GM23248 (cell line): ENCODE measurements at places on chromosomes 7 and 10. TPM values are rescaled to one million over a fixed set of nuclear protein-coding genes. Genes with fewer than 3 reads are reported as not detected.
A peak's percentile ranks its signal among the peaks of the same experiment; 100 is the strongest.

Gene WDR37
- 12.8 and 16.5 TPM in 2 replicates for total RNA-seq

GRCh38 chr10:11015446-11015934, 2.2 kb upstream of the CELF2 start:
- H3K36me3 ChIP-seq, result no peaks in the 10 kb centered on the region
- H3K27me3 ChIP-seq, result peaks cover 19% of the 10 kb centered on the region
- 0 out of 2 replicates have a peak, but pooled peaks cover 6% of the 10 kb centered on the region for H3K4me1 ChIP-seq
- no peak overlapping the region for H3K4me3 ChIP-seq
- peak; percentile 21 for DNase-seq

DNA sequence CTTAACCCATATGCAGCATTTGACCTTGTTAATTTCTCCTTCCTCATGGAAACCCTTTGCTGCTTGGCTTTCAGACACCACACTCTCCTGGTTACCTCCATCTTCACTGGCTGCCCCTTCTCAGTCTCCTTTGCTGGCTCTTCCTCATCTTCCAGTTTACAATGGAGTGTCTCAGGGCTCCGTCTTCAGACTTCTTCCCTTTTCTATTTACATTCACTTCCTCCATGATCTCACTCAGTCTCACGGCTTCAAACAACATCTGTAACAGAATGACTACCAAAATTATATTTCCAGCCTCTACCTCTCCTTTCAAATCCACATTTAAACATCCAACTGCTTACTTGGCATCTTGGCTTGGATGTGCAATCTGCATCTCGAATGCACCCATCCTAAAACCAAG, 140.4 kb downstream of the DKK1 start:
- no peaks in the 10 kb centered on the region for H3K27me3 ChIP-seq
- peaks cover 49% of the 10 kb centered on the region for H3K4me1 ChIP-seq
- H3K27ac ChIP-seq, result no peak overlapping the region
- DNase-seq, result no peak

Gene PIP
- total RNA-seq, result not detected in 2 replicates

DNA sequence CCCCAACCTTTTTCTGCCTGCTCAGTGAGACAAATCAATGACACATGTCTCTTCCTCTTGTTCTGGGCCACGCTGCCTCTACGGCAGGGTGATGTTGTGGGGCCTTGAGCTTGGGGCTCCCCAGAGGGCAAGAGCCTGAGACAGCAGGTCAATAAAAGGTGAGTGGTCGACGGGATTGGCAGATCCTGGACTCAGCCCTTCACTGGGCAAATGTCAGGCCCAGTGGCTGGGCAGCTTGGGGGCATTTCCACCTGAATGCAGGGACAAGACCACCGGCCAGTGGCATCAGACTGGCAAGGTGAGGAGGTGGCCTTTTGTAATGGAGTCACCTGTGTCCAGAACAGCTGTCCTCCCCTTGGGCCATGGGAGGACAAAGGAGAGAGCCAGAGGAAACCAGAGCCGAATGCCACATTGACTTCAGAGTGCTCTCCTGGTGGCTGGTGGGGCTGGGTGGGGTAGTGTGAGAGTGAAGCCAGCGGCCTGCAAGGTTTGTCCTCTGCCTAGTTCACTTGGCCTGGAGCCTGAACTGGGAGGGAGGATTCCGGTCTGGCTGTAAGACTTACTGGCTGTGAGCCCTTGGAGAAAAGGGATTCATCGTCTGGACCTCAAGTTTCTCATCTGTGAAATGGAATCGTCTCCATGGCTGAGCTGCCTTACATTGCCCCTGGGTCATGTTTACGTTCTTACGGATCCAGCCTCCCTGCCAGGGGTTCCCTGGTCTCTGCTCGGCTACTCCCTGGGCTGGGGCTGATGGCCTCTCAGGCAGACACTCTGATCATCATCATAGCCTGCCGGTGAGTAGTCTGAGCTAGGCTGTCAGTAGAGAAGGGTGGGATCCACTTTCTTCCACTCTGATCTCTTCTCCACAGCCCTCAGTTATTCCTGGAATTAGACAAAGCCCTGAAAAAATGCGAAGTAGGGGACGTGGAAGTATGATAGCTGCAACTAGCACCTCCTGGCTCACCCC, 25.4 kb upstream of the CRHR2 start:
- H3K36me3 ChIP-seq, result no peaks in the 10 kb centered on the region
- no peak overlapping the region for H3K27ac ChIP-seq
- peaks cover 7% of the 10 kb centered on the region; the same call in 1 of the 2 replicates for H3K27me3 ChIP-seq
- H3K4me3 ChIP-seq, result no peak overlapping the region

Gene ZEB1
- 50.0 and 69.8 TPM in 2 replicates for total RNA-seq

- H3K27me3 ChIP-seq, result peaks cover 4% of the 10 kb centered on the region; the same call in 1 of the 2 replicates
- H3K36me3 ChIP-seq, result no peaks in the 10 kb centered on the region
- no peak overlapping the region for H3K27ac ChIP-seq
- no peak for DNase-seq
These were observed 13.6 kb downstream of the PRXL2A start for GRCh38 chr10:80421707-80422536.

Gene CYP26A1
- not detected in 2 replicates for total RNA-seq

- H3K4me1 ChIP-seq, result no peaks in the 10 kb centered on the region
- H3K27me3 ChIP-seq, result peaks cover 13% of the 10 kb centered on the region; the same call in 1 of the 2 replicates
- no peak overlapping the region for H3K4me3 ChIP-seq
- no peak for DNase-seq
These were observed 70.4 kb upstream of the FZD8 start for GRCh38 chr10:35712486-35712885.

DNA sequence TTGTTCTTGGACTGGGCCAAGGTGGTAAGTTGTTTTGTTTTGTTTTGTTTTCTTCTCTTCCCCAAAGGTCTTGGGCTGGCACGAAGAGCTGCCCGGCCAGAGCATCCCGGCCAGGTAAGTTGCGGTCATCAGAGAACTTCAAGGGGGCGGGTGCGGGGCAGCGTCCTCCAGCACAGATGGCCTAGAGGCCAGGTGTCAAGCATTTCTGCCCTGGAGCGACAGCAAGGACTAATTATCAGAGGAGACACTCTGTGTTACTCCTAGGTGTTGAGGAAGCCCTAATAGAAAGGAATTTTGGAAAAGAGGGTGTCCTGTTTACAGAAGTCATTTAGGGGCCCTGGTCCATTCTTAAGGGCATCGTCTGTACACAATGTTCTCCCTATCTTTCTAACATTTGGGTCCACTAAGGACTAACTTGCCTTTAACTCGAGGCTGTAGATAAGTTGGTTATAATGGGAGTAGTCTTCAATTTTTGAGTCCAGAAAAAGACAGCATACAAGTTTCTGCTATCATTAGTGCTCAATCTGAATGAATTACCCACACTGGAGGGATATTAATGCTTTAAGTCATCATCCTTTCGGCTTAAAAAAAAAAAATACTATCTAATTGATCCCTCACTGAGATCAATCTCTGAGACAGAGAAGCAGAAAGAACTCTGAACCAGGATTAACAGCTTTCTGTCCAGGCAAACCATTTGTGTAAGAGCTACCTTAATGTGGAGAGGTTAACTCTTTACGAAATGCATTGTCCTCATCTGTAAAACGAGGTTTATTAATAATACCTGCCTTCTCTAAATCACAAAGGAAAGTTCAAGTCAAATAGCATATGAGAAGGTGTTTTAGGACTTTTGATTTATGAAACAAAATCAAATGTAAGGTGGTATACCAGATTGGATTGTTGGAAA, 1.5 kb downstream of the ITGB8 start:
- no peaks in the 10 kb centered on the region for H3K36me3 ChIP-seq
- peaks cover 27% of the 10 kb centered on the region for H3K4me1 ChIP-seq

Gene ACSL5
- 1.8 and 3.2 TPM in 2 replicates for total RNA-seq

GRCh38 chr7:100584683-100585510, 1.0 kb downstream of the LRCH4 start:
- H3K36me3 ChIP-seq, result 0 out of 2 replicates have a peak, but pooled peaks cover 3% of the 10 kb centered on the region
- peak overlapping the region; percentile 93 for H3K4me3 ChIP-seq
- H3K27me3 ChIP-seq, result no peaks in the 10 kb centered on the region

DNA sequence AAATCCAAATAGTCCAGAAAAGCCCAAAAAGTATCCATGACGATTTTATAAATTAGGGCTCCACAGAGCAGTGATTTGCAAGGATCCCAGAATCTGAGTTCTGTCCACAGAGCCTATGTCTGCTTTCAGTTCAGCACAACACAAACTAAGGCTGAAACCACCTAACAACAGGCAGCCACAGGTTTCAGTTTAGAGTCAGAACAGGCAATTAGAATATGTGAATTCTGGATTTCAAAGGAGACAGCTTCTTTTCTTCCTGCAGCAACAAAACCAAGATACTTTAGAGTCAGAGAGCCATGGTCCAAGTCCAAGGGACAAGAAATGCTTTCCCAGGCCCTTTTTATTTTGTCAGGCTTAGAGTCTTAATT, 23.6 kb downstream of the IFIT3 start:
- H3K4me3 ChIP-seq, result peak overlapping the region; percentile 46
- peaks cover 47% of the 10 kb centered on the region for H3K4me1 ChIP-seq
- H3K36me3 ChIP-seq, result no peaks in the 10 kb centered on the region
- no peaks in the 10 kb centered on the region for H3K27me3 ChIP-seq

Gene STEAP1B
- total RNA-seq, result 31.6 and 45.1 TPM in 2 replicates

Gene DGKB
- 0.65 and 9.9 TPM in 2 replicates for total RNA-seq
